ENCODE measurements at places on chromosomes 5 and 9.

DNA sequence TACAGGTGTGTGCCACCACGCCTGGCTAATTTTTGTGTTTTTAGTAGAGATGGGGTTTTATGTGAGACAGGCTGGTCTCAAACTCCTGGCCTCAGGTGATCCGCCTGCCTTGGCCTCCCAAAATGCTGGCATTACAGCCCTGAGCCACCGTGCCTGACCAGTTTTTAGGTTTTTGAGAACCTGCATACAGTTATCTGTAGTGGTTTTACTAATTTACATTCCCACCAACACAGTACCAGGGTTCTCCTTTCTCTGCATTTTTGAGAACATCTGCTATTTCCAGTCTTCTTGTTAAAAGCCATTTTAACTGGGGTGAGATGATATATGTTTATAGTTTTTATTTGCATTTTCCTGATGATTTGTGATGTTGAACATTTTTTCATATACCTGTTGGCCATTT, 12.8 kb downstream of the DMXL1 start:
- no peak for DNase-seq

DNA sequence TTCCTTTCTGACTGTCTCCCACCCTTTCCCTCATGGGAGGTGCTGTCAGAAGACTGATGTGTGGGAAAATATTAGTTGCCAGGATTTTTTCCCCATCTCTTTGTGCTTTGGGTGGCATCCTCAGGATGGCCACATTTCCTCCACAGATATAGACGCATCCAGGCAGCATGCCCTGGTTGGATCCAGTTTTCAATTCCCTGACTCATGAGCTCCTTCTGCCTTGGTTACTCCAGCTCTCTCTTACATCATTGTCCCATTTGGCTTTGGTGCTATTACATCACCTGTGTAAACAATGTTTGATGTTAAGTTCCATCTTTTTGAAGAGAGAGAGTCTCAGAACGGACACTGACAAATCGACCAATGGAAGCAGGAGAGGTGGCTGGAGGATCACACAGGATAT, 302.5 kb downstream of the CDH18 start:
- DNase-seq, result no peak

DNA sequence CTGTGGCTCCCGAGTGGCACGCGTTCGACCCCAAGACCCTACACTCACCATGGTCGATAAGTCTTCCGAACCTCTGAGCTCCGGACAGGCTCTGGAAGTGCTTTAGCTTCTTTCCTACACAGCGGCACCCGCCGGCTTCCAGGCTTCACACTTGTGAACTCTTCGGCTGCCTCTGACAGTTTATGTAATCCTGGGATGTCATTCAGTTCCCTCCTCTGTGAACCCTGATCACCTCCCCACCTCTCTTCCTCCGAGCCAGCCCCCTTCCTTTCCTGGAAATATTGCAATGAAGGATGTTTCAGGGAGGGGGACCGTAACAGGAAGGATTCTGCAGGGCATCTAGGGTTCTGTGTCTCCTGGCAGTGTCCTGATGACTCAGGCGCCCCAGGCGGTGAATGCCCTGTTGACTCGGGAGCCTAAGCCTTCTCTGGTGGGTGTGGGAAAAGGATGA, at the start of gene CD14:
TSS of gene CD14 (minus strand) at position 155 of the 451 bp plus-strand sequence. CDS start at position 51, 104 bp downstream.
- DNase-seq, result no peak

DNA sequence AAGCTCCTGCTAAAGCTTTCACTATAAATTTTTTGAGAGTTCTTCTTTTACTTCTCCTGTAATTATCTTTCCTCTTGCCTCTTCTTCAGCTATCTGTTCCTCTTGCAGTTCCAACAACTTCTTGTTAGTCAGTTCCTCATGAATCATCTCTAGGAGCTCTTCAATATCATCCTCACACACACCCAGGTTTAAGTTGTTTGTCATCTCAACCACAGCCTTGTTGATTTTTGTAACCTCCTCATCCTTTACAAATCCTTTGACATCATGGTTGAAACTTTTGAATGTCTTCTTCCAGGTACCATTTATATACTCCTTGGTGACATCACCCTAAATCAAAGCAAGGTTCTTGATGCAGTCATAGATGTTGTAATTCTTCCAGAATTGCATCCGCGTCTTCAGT, 106.3 kb upstream of the MAMDC2 start:
- no peak for DNase-seq

- no peak for DNase-seq
Measured at GRCh38 chr5:96067894-96068614, 106.4 kb upstream of the ELL2 start.

DNA sequence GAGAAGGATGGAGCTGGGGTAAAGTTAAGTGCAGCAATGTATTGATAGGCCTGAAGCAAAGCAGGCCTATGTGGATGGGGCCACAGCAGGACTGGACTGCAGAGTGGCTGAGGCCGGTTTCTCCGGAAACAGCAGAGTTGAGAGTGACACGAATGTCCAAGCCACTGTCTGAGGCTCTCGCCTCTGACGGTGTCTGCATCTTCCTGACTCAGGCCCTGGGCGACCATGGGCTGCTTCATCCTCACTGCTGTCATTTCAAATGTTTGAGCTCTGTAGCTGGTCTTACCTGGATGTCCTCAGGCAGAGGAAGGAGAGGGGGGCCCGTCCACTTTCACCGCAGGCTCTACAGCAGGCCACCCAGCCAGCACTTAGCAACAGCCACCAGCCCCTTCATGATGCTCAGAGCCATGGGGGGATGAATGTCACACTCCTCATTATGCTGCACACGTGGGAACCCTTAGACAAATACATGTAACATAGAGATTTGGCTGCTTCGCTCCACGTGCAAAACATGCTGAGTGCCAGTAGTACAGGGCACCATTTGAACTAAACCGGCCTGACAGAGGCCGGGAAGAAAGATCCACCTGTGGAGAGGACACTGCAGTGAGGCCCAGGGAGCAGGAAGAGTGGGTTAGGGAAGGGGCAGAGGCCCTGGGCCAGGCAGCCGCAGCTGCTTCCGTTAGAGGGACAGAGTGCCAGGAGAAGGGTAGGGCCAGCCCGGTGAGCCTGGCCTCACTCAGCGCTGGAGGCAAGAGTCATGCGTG, 31.7 kb upstream of the NXNL2 start:
- no peak for DNase-seq

DNA sequence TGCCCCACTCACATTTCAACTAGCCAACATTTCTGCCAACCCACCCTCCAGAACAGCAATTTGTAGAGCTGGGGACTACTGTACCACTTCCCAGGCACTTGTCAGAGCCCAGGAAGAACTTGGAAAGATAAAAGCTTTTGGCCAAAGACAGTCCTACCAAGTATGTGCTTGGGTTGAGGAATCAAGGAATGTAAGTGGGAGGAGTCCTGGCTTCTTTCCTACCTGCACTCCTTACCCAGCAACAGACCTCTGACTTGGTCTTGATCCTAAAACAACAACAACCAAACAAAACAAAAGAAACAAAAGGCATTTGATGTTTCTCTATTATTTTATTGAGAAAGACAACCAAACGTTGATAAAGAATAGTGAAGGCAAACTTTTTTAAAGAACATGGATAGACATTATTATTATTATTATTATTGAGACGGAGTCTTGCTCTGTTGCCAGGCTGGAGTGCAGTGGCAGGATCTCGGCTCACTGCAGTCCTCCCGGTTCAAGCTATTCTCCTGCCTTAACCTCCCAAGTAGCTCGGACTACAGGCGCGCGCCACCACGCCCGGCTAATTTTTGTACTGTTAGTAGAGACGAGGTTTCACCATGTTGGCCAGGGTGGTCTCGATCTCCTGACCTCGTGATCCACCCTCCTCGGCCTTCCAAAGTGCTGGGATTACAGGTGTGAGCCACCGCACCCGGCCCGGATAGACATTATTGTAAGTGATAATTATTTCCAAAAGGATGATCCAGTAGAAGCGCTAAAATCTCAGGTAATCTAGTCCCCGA, 33.5 kb downstream of the ANXA2R start:
- DNase-seq, result no peak

- no peak for DNase-seq
Measured at GRCh38 chr5:89351222-89351621, 468.2 kb upstream of the MEF2C start.

- no peak for DNase-seq
Measured at GRCh38 chr5:117788596-117788995, 1199.8 kb downstream of the DTWD2 start.

GRCh38 chr5:61965069-61965468, 340.9 kb upstream of the KIF2A start:
- no peak for DNase-seq

DNA sequence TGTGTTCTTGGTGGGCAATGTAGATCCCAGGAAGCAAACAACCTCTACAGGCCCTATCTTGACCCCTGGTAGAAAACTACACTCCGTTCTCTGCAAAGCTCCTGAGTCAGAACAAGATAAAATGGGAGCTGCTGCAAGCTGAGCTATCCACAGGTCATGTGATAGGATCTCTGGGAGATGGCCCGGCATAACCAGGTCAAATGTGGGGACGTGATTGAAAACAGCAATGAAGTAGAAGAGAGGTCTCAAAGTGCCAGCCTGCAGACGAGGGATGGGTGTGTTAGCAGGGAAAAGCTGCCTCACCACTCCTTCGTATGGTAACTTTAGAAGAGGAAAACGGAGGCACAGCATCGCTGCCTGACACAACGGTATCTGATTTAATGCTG, 25.0 kb downstream of the NRG2 start:
- DNase-seq, result no peak

DNA sequence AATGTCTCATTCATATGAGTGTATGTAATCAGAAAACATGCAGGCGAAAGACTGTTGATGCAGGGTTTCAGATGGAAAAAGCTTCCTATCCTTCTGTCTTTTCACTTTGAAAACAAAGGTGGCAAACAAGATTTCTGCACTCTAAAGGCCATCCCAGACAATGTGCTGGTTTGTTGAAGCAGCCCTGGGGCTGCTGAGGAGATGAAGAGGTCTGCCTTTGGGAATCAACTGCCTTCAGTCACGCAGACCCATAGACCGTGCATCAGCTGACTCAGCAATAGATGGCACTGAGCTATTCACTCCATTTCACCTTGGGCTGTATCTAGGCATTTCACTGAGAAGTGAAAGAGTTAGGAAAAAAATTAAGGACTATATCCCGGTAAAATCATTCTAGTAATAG, 60.5 kb upstream of the C5orf46 start:
- no peak for DNase-seq

GRCh38 chr5:68352166-68352565, 136.6 kb downstream of the PIK3R1 start:
- no peak for DNase-seq

DNA sequence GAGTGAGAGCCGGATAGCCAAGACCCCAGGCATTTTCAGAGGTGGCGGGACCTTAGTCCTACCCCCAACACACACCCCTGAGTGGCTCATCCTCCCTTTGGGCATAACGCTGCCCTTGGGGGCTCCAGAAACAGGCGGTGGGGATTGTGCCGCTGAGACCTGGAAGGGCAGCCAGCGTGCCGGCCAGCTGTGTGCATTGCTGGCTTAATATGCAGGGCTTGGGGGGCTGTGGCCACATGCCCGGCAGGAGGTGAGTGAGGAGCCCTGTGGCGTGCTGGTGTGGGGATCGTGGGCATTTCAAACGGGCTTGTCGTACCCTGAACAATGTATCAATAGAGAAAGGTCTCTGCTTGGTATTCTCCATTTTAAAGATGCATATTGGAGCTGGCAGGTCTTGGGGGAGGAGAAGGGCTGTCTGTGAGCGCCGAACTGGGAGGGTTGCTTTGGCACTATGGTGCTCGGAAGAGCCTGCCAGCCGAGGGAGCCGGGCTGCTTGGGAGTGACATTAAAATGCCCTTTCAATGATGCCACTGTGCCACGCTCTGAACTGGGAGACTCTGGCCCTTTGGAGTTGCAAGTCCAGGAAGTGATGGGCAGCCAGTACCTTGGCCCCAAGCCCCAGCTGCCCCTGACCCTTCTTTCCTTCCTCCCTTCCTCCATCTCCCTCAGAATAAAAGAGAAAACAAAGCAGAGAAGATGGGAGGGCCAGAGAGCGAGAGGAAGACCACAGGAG, 11.2 kb upstream of the OLFM1 start:
- DNase-seq, result no peak

- DNase-seq, result no peak
Measured at GRCh38 chr5:172659570-172659908, 18.5 kb downstream of the NEURL1B start.

- no peak for DNase-seq
Measured at GRCh38 chr9:89465726-89466308, 32.1 kb downstream of the SEMA4D start.

DNA sequence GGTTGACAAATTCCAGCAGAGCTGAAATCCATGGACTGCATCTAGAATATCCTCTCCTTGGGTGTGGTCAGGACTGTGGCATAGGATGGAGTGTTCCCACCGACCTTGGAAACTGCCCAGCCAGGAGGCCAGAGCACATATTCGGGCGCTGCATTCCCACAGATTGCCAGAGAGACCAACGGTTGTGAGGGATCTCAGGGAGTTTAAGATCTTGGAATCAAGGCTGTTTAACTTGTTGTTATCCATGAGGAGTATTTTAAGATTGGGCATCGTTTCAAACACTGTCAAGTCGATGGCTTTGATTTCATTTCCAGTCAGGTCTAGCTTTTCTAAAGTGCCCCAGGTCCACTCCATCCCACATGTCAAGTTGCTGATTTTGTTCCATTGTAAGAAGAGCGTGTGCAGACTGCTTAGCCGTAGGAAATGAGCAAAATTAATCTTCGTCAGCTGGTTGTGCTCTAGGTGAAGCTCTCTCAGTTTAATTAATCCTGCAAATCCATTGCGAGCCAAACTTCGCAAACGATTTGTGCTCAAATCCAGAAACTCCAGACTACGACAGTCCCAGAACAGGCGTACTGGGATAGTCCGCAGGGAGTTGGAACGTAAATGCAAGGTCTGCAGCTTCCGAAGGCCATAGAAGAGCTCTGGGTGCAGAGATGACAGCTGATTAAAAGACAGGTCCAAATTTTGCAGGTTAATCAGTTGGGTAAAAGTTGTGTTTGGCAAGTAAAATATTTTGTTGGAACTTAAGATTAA, 1.5 kb downstream of the LRRTM2 start:
- DNase-seq, result no peak

Measured in T-helper 17 cell (primary cell).